NT2/D1 (cell line): ENCODE measurements at places on chromosomes 2 and 18.

- no peak for DNase-seq
Observed at GRCh38 chr2:179255129-179255528, 9.5 kb downstream of the SESTD1 start.

GRCh38 chr2:112884869-112885505 is 26.0 kb upstream of the IL37 start:
- peak; percentile 70 for DNase-seq

GRCh38 chr18:9570255-9570654 is 44.1 kb downstream of the PPP4R1 start:
- DNase-seq = no peak

GRCh38 chr2:205771031-205771430 is 88.7 kb downstream of the NRP2 start:
- DNase-seq = no peak

- no peak for DNase-seq
Observed at GRCh38 chr2:191862156-191862775, 15.4 kb upstream of the CAVIN2 start.

GRCh38 chr2:152028182-152028862 is 70.5 kb downstream of the CACNB4 start:
- no peak for DNase-seq

GRCh38 chr2:196939371-196939770 is 12.9 kb upstream of the PGAP1 start:
- no peak for DNase-seq

DNA sequence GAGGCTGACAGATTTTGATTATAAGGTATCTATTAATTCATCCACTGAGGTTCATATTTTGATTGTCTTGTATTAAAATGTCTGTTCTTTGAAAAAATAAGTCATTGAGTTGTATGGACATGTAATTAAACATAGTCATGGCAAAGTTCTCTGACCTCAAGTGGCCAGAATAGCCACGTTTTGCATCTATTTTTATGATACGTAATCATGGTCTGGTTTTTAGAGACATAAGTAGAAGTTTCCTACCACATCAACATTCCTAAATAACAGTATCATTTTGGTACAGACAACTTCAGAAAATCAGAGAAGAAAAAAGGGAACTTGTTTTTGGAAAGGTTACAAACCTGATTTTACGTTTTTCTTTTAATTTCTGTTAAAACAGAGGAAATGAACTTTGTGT is 47.6 kb downstream of the COL5A2 start:
- DNase-seq = no peak
